Inflammatory macrophage treated with lipopolysaccharide for 1 hour (primary cell): ENCODE measurements at places on chromosomes 12 and 14.
A peak's percentile ranks its signal among the peaks of the same experiment; 100 is the strongest.

GRCh38 chr12:98998697-98999299 is 353.7 kb downstream of the APAF1 start:
- peak; percentile 13 for DNase-seq

- no peak for DNase-seq
These were observed 16.4 kb downstream of the RAB21 start for GRCh38 chr12:71771069-71771468.

- DNase-seq, result no peak
These were observed 183.9 kb upstream of the BMP4 start for GRCh38 chr14:54140551-54140950.

DNA sequence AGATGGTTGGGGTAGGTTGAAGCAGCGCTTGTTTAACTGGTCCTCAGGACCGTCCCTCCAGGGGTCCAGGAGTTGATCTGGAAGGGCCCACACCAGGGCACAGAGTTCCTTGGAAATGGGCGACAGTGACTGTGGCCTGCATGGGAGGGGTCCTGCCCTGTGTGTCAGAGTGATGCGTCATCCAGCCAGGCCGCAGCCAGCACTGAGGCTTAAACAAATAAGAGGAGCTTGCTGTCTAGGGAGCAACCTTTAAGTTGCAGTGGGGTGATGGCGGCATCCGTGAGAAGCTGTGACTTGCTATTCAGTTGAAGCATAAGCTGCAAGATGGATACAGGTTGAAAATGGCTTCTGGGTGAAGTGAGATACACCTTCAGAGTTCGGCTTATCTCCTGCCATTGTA is 20.2 kb downstream of the DCAF4 start:
- no peak for DNase-seq
